HepG2 (cell line): ENCODE measurements at places on chromosomes 3 and 15.
A peak's percentile ranks its signal among the peaks of the same experiment; 100 is the strongest.

DNA sequence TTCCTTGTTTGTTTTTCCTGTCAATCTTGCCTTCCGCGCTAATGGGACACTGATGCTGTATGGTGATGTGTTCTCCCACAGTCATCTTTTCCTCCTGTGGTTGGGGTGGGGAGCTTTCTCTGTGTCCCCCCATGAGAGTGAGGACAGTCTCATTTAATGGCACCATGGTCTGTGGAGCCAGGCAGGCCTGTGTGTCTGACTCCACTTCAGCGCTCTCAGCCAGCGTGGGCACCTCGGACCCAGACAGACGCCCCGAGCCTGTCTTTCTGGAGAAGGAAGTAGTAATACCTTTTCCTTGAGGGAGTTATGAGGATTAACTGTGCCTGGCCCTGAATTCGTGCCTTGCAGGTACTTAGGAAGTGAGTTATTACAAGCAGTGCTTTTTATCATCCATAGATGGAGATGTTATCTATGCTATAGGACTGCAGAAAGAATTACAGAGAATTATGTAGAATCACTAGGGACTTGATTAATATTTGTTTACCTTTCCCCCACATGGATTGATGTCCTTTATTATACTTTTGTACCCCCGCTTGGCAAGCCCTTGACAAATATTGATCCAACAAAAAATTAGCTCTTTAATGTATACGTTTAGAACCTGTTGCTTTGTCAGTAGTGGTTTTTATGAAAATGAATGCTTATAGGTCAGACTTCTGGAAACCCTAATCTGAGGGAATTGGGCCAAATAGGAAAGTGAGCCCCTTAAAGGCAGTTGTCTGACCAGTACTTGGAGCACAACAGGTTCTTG, 152.4 kb downstream of the PGPEP1L start:
- DNase-seq, result no peak

DNA sequence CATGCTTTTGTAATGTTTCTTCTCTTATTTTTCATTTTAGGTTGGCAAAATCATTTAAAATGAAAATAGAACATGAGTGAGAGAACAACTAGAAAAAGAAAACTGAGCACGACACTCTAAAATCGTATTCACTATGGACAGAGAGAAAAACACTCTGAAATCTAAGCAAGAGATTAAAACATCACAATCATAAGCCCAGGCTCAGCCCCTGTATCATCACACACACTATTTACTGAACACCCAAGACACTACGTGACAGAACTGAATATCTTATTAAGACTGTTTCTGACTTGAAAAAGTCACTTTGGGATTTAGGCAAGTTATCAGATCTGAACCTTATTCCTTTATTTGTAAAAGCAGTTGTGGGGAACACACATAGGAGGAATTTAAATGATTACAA, 82.6 kb upstream of the PLXND1 start:
- DNase-seq, result no peak

- no peak for DNase-seq
These were observed 30.1 kb downstream of the MAP1A start for GRCh38 chr15:43547539-43547938.

DNA sequence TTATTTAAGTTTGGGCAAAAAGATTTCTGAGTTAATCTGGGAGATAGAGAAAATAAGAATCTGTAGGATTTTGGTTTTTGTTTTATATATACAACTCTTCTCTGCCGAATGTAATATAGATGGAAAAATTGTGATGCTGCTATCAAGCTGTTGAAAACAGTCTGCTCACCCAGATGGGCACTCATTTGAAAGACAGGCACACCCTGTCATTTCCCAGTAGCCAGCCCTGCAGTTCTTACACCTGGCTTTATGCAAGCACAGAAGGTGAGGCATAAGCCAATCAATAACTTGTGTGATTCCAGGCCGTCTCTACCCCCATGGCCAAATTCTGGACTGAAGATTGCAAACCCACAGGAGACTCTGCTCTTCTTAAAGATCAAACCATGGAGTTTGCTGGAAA, 27.1 kb upstream of the PTX3 start:
- DNase-seq, result no peak

- no peak for DNase-seq
These were observed 366.8 kb upstream of the UMPS start for GRCh38 chr3:124363476-124363875.

DNA sequence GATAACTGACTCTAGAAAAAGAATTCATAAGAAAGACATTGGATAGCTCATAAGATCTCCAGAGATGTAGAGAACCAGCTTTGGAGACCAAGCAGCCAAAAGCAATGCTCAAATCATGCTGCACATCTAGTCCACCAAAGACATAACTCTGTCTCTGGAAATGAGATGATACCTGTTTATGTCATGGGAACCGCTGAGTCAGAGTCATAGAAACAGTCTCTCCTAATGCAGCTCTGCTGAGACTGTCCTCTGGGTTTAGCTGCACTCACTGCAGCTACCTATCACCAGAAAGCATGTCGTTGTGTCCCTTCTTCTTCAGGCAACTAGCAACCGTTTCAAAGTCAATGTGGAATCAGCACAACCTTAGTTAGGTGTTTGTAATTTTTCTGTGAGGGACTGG, 218.5 kb upstream of the ROBO1 start:
- no peak for DNase-seq

DNA sequence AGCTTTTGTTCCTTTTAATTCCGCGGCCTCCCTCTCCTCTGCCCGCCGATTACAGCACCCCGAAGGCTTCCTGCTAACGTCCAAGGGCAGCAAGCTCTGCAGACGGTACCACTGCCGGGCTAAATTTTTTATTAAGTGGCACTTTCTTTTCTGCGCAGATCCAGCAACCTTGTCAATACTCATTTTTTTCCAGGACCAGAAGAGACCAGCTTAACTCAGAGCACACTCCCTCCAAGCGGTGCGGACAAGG, 542 bp upstream of the MEIS2 start:
- DNase-seq, result no peak

DNA sequence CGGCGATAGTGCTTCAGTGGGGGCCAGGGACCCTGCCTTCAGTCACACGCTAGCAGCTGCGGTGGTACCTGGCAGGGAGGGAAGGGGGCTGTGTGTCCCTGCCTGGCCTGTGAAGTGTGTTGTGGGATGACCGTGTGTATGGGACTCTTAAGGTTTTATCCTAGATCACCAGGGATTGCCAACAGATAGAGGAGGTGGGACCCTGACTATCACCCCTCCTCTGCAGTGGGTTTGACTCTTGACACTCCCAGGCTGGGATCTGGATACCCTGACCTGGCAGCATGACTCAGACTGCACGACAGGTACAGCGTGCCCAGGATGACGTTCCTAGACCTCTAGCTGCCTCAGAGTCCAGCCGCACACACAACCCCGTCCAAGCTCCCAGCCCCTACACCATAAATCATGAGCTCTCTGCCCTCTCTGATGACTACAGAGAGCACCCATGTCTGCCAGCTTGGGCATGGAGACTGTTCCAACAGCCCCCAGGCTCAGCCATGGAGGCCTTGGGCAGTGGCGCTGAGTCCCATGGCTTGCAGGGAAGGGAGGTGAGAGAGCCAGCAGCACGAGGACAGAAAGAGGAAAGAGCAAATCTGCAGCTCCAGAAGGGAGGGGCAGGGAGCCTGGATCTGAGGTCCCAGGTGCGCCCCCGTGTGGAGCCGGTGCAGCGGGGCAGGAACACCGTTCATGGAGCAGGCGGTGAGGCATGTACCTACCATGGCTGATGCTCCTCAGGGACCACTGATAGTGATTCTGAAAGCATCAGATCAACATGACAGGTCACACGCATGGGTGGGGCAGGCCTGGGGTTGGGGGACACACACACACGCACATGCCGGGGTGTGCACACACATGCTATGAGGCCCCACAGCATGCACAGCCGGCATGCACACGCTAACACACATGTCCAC, 71.0 kb downstream of the ADAMTS7 start:
- DNase-seq, result peak; percentile 57

- DNase-seq, result no peak
These were observed 136.1 kb upstream of the MME start for GRCh38 chr3:154943981-154944380.

DNA sequence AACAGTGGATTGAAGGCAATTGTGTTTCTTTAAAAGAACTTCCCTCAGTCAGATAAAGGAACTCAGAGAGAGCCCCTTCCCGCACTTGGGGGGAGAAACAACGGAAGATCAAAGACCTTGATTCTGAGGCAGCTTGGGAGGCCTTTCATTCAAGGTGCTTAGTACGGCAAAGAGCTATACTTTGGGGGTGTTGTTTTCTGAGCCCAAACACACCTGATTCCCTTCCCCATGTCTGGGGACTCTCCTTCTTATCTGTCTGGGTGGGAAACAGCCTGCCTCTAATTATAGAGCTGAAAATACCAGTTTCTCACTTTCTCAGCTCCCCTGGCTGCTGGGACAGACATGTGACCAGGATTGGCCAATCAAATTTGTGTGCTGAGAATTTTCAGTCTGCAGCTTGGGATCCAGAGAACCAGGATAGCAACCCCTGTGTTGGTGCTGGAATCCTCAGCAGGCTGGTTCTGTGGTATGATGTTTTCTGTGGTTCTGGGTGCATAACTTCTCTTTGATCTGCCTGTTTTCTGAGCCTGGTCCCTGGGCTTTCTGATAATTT, 19.4 kb upstream of the IQCF6 start:
- DNase-seq, result no peak

GRCh38 chr3:84717894-84718293, 240.9 kb upstream of the CADM2 start:
- no peak for DNase-seq

DNA sequence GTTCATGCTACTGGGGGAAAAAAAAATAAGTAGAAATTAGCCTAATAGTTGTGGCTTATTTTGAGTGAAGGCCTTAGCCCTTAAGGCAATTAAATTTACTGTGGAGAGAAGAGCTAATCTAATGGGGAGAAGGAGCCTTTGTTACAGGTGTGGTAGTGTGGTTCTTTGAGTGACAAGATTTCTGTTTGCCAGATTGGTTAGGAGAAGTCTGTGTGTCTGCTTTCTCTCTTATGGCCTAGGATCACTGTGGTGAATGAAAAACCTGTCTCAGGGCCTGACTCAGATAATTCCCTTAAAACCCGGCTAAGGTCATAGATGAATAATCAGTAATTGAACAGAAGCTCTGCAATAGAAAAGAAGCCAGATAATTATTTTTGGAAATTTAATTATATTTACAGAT, 27.0 kb downstream of the OPA1 start:
- no peak for DNase-seq

DNA sequence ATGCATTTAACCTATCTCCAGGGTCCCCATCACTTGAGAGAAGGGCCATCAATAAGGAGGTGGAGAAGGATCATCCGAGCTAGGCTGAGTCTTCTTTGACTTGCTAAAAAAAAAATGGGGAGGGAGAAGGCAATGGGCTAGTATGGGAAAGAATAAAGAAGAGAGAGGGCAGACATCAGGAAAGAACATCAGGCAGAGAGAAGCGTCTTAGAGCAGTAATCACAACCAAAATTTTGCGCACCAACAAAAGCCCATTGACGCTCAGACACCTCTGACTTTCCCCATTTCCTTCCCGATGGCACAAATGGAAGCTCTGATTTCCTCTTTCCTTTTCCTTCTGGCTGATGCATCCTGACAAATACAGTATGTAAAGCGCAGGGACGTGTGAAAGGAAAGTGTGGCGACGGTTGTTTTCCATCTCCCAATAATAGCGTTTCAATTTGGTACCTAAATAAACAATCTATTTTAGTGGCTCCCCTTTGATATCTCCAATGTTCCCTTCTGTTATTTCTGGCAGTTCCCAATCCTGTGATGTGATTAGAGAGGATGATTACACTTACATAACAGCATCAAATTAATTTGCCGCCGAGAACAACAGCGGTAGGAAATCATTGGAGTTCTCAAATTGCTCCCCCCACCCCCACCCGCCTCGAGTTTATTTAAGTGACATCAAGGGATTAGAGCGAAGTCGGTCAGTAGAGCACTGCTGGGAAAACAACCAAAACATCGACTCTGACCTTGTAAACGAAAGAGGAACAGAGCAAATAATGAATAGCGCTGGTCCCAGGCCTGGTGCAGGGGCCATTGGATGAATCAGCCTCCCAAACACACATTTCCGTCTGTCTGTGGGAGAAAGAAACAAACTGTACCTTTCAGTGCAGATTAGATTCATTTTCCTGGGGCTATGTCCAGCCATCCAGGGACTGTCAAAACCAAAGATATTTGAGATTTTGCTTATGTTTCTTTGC, 273.3 kb upstream of the ICE2 start:
- DNase-seq, result peak; percentile 96

DNA sequence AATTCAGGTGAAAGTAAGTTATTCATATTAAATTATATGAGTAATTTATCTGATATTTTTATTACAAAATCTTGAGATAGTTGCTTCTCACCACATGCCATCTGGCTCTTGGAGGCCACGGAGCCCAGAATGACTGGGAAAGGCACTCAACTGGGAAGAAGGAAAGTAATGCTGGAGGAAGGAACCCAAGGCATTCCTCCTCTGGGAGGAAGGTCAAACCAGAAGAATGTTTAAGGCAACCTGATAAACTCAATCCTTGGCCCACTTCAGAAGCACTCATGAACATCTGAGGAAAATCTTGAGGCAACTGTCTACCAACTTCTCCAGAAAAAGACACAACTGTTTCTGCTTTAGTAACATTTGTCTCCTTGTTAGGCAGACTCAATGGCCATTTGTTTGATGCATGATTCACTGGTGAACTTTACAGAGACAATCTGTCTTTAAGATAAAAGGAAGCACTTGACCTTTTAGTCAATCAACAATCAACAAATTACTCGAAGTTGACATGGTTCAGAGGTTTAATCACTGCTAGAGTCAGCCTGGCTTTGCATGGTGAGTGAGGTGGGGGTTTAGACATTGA, 261.4 kb upstream of the MME start:
- no peak for DNase-seq

DNA sequence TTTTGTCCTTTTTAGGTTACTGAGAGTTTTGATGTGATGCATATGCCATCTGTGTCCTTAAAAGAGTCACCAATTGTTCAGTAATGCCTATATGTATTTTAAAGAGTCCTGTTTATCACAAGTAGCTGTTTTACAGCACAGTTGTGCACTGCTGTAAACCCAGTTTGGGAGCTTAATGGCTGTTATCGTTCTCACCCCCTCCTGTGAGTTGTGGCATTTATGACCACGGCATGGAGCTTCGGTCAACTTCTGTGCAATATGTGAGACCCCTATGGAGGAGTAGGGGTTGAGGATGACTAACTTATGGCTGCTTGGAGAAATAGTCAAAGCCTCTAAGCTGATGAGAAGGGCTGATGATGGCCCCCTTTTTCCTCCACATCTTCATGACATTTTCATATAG, 67.2 kb downstream of the ARHGEF26 start:
- DNase-seq, result no peak

DNA sequence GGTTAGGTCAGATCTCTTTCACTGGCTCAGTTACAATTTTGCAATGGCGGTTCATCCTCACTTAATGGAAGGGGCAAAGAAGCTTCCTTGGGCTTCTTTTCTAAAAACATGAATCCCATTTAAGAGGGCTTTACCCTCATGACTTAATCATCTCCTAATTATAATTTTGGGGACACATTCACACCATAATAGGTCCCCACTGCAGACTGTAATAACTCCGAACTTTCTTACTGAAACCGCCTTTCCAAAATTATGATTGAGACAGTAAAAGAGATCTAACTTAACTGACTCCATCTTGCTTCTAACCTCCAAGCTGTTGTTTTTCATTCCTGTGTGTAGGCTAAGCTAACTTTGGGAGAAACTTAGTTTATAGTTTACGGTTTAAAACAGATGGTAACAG, 33.3 kb upstream of the C15orf39 start:
- DNase-seq, result no peak
